ENCODE measurements at places on chromosomes 4 and X.

DNA sequence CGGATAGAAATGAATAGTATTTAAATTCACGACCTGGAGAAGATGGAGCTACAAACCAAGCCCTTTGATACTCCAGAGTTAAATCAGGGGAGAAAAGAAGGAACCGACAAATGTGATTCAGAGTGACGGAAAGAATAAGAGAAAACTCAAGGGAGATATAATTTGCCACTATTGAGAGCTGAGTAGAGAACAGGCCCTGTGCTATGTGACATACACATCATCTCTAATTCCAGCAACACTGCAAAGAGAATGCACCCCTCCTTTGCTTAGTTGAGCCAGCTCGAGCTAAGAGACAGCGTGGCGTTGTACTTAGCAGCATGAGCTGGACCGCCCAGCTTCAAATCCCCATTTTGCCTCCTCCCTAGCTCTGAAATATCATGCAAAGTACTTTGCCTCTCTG is 266.4 kb upstream of the TENM3 start:
- DNase-seq, result no peak

DNA sequence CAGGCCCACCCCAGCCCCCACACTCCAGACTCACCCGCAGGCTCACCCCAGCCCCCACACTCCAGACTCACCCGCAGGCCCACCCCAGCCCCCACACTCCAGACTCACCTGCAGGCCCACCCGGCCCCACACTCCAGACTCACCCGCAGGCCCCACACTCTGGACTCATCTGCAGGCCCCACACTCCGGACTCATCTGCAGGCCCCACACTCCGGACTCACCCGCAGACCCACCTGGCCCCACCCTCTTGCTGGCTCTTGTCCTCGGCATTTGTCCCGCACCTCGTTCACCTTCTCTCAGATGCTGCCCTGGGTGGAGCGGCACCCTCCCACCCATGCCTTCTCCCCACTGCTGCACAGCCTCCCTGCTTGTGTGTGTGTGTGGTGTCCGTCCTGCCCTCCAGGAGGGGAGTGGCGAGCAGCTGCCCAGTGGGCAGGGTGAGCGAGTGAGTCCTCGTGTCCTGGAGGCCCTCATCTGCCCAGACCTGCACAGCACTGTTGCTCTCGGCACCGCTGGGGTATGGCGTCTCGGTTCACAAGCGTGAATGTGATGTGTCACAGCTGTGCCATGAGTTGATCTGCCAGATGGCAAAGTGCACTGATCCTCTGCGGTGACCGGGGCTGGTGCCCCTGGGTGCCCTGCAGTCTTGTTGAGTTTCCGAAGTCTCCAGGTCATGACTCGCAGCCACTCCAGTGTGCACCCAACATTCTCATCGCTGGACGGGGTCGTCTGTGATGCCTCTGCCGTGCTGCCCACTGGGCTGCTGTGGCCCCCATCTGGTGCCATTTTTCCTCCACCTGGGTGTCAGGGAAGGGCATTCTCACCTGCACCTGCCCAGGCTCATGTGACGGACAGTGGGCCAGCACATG is 27.7 kb downstream of the MAEA start:
- DNase-seq, result no peak

- no peak for DNase-seq
Measured at GRCh38 chr4:45100956-45101818, 374.8 kb upstream of the GNPDA2 start.

GRCh38 chrX:97402333-97402732 is 518.6 kb downstream of the RPA4 start:
- no peak for DNase-seq

- DNase-seq, result peak; percentile 91
Measured at GRCh38 chrX:13688958-13689740, at the start of gene RAB9A. TSS of gene RAB9A (plus strand) at chrX:13689128. CDS start at chrX:13708747, 19,619 bp downstream.

- no peak for DNase-seq
Measured at GRCh38 chr4:138702190-138702824, 313.3 kb upstream of the NOCT start.

GRCh38 chr4:41545238-41545637 is 7.3 kb downstream of the LIMCH1 start:
- DNase-seq, result no peak

- no peak for DNase-seq
Measured at GRCh38 chrX:151985955-151986354, 11.5 kb upstream of the GABRE start.
